ENCODE measurements at places on chromosomes 13 and 19. TPM values are rescaled to one million over a fixed set of nuclear protein-coding genes. Genes with fewer than 3 reads are reported as not detected.
A peak's percentile ranks its signal among the peaks of the same experiment; 100 is the strongest.

LGI4 gene
- total RNA-seq: 1.00 TPM

DNA sequence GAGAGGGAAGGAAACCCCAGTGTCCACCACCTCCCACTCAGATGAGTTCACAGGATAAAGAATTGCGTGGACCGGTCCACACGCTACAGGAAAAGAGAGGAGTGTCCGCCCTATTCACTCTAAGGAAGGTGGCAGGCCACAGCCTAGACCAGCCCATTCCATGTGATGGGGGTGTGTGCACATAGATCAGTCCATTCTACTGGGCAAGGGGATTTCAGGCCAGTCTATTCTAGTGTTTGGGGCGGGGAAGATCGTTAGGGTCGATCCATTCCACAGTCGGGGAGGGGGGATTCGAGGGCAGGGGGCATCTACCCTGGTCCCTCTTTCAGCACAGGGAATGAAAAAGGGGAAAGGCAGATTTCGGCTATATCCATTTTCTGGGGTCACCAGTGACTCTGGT is 7.8 kb downstream of the FIZ1 start:
- no peak for DNase-seq

- no peak for DNase-seq
Observed at GRCh38 chr19:6587998-6588507, 2.9 kb downstream of the CD70 start.

GRCh38 chr19:17090583-17090982 is 15.0 kb downstream of the MYO9B start:
- peak; percentile 59 for DNase-seq

KLK15 gene
- total RNA-seq: not detected

GRCh38 chr19:5943623-5944022 is 29.6 kb downstream of the CAPS start:
- no peak for DNase-seq

KRTDAP gene
- not detected for total RNA-seq

DNA sequence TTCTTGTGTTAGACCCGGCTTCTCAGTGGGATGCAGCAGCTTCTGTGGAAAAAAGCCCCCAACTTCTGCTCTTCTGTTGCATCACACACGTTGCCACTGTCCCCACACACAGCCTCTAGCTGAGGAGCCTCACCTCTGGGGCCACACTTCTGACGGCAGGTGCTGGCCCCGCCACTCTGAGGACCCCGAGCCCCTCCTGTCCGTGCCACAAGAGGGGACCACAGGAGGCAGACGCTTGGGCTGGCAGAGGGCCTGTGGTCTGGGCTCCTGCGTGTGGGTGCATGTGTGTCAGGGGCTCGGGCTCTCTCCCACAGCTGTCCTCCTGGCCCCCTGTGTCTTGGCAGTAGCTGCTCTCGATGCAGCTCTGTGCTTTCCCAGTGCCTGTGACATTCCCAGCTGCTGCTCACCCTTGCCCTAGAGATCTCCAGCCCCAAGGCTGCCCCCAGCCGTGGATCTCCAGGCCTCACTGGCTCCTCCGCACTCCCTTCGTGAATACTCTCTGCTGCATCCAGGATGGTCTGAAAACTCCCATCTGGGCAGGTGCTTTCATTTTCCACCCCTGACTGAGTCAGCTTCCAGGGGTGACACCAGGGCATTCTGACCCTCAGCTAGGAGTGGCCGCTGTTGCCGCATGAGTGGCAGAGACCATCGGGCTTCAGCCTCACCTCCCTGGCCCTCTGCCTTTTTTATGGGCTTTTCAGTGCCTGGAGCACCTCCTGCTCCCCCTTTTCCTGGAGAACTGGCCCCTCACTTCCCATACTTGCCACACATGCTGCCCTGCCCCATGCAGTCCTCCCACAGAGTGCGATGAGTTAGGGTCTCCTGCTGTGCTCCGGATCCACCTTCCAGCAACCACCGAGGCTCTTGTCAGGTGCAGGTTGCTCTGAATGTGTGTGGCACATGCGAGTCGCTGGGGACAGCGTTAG is 13.7 kb downstream of the MAU2 start:
- DNase-seq: no peak

All from activated T-cell treated with anti-CD3 and anti-CD28 coated beads, Interleukin-2, amount 50 U/mL, for 72 hours (primary cell).